Right ventricle myocardium inferior (tissue), 1 donor: ENCODE measurements at places on chromosomes 7 and 10. TPM values are rescaled to one million over a fixed set of nuclear protein-coding genes. Genes with fewer than 3 reads are reported as not detected.

DNA sequence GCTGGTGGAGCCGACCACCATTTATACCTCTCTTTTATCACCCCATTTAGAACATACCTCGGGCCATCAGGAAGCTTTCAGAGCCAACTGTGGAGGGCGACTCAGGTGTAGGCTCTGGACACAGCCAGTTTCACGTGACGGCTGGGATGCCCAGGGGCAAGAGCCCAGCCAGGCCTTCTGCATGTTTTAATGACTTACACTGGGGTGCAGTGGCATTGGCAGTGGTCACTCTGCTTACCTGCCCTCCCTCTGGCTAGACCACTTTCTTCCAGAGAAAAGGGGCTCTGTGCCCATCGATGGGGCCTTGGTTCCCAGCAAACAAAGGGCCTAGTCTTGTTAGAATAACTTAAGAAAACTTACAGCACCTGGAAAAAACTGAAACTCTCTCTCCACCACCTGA is 50.0 kb downstream of the PNLIPRP2 start:
- DNase-seq: peak; percentile 42

Gene ZNF488
- not detected for total RNA-seq

GRCh38 chr10:6719561-6719960 is 139.5 kb upstream of the PRKCQ start:
- no peak for DNase-seq

Gene STEAP1
- total RNA-seq: 1.4 TPM

- DNase-seq: no peak
Measured at GRCh38 chr10:62907470-62908212, 91.5 kb upstream of the EGR2 start.

- no peak for DNase-seq
Measured at GRCh38 chr7:6461946-6462550, 14.3 kb upstream of the DAGLB start.

DNA sequence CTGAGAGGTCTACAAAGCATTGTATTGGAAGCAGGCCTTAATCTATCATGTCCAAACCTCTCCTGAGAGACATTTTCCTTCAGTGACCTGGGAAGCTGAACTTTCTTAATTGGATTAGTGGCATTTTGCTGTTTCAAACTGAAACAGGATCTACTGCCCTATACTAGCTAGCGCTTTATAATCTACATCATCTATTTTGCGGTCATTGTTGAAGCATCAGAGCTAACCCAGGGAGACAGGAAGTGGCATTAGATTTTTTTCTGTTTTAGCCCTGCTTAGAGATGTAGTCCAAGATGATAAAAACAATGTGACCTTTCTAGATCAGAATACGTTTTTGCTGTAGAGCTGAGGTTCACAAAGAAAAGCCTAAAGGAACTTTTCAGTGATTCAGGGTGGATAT is 147.4 kb upstream of the AGR3 start:
- no peak for DNase-seq

DNA sequence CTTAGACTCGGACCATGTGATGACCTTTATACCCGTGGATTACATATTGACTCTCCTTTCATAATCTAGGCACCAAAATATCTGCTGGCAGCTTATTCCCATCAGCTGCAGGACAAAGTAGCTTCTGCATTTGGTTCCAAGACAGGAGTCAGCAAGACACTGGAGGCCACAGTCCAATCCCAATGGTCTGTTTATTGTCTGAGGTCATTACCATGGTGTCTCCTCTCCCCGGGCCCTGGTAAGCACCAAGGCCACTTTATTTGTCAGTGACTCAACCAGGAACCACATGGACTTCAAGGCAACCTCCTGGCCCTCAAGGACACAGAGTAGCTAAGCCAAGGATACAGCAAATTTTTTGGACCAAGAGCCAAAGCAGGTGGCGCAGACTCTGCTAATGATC is 36.1 kb downstream of the KCNMA1 start:
- DNase-seq: no peak

Gene GBF1
- 44.0 TPM for total RNA-seq

Gene TACC2
- 341 TPM for total RNA-seq

- no peak for DNase-seq
Measured at GRCh38 chr7:20327055-20327454, 3.6 kb upstream of the ITGB8 start.

Gene NPC1L1
- 0.05 TPM for total RNA-seq

Gene SUV39H2
- total RNA-seq: 4.9 TPM

GRCh38 chr10:133230387-133231195 is 574 bp downstream of the UTF1 start:
- no peak for DNase-seq

GRCh38 chr10:12186323-12186722 is 9.4 kb downstream of the NUDT5 start:
- DNase-seq: no peak

Gene CPA1
- not detected for total RNA-seq

- no peak for DNase-seq
Measured at GRCh38 chr10:97278491-97278989, 13.9 kb downstream of the ARHGAP19 start.

GRCh38 chr10:32234471-32234870 is 112.5 kb downstream of the EPC1 start:
- DNase-seq: no peak

DNA sequence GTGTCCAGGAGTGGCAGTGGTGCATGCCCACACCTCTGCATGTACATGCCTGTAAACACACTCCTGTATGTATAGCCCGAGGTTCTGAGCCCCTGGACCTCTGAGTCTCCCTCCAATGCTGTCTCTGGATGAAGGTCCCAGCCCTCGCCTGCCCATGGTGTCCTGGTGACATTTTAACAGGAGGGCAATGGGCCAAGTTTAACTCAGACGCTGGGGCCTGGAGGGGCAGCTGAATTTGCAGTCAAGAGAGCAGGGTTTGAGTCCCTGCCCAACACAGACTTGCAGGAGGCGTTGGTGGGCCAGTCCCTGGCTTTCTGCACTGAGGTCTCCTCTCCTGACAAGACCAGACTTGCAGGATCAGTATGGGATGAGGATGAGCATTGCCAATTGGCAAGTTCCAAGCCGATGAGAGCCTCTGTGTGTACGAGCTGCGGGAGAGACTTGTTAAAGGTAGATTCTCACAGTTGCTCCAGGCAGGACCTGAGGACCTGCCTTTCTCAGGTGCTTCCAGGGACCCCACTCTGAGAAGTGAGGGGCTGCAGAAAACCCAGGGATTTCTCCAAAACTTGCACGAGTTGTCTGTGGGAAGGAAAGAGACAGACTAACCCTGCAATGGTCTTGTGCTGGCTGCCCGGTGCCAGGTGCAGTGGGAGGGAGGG is 141.9 kb downstream of the ELFN1 start:
- no peak for DNase-seq

GRCh38 chr7:154212861-154213260 is 160.7 kb downstream of the DPP6 start:
- DNase-seq: no peak

- peak; percentile 79 for DNase-seq
Measured at GRCh38 chr7:128030654-128031611, at the start of gene LRRC4. Gene LRRC4, minus strand, starts transcription at chr7:128031437. Its CDS starts 797 bp downstream, at chr7:128030640.

Gene KCP
- total RNA-seq: 0.11 TPM

DNA sequence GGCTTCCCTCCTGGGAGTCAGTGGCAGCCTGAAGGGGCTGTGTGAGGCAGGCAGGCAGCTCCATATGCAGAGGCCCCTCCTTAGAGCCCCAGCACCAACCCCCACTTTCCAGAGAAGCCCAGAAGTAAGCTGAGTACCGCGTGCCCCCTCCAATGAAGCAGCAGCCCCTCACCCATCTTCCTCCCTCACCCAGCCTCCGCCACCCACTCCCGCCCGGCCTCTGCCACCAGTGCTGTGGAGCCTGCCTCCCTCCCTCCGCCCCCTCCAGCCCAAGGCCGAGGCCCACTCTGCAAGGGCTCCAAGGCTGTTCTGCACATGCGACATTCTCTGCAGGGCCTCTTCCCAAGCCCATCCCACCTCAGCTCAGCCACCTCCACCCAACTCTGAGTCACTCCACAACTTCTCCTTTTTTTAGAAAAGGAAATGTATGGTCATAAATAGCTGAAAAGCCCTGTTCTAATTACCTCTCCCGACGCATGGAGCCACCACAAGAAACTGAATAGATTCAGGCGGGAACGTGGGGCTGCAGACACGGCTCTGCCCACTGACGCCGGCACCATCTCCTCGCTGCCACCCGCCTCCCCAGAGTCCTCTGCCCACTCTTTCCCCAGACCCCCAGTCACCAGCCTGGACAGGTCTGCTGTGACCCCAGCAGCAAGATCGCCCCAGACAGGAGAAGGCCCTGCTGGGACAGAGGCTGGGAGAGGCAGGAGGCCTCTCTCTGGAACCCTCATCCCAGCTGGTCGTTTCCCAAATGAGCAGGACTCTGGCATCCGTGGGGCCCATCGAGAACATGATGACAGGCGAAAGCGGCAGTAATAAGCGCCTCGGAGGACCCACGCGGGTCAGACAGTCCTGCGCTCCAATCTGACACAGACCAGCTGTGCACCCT is 213.9 kb downstream of the MAD1L1 start:
- DNase-seq: peak; percentile 77

Gene ITGB8
- total RNA-seq: 2.5 TPM

- DNase-seq: no peak
Measured at GRCh38 chr10:94546049-94546900, 687 bp downstream of the HELLS start.

GRCh38 chr10:65570143-65571010 is 1355.5 kb upstream of the LRRTM3 start:
- peak; percentile 63 for DNase-seq

GRCh38 chr10:131242007-131242406 is 69.5 kb downstream of the TCERG1L start:
- DNase-seq: no peak

Gene UPK3B
- total RNA-seq: 0.54 TPM

Gene ENTPD1
- 6.3 TPM for total RNA-seq

Gene SFTPA1
- 0.24 TPM for total RNA-seq

Gene RNLS
- 20.6 TPM for total RNA-seq

GRCh38 chr7:23356168-23356567 is 57.0 kb downstream of the MALSU1 start:
- no peak for DNase-seq

GRCh38 chr10:79409726-79410085 is 35.7 kb downstream of the ZCCHC24 start:
- peak; percentile 64 for DNase-seq

Gene GIMAP5
- total RNA-seq: 9.0 TPM

DNA sequence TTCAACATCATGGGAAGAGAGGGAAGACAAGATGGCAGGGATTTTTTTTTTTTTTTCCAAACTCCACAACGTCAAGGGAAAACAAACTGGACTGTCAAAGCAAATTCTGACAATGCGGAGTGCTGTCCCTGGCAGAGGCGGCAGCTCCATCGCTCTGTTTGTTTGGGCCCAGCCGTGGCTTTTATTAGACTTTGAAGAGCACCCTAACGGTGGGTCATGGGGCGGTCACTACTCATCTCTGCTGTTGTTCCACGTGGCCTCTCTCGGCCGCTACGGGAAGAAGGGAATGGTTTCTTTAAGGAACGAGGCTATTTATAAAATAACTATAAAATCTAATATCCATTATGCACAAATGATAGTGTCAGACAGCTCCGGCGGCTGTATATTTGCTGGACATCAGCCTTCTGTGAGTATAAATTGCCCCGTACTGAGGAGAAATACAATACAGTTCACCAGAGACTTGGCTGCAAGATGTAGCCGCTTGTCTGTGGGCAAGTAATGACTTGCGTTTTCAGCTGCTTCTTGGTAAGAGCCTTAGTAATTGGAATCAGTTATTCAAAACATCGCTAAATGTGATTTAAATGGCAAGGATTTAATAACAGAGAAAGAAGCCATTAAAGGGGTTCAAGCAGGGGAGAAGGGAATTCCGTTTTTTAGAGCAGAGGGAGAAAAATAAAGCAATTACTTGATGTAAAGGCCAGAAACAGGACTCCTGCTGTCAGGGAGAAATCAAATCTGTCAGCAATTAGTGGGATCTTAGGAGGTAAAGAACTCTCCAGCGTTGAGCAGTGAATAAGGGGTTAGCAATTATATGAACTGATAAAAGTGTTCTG is 61.7 kb upstream of the RAB11FIP2 start:
- DNase-seq: no peak

DNA sequence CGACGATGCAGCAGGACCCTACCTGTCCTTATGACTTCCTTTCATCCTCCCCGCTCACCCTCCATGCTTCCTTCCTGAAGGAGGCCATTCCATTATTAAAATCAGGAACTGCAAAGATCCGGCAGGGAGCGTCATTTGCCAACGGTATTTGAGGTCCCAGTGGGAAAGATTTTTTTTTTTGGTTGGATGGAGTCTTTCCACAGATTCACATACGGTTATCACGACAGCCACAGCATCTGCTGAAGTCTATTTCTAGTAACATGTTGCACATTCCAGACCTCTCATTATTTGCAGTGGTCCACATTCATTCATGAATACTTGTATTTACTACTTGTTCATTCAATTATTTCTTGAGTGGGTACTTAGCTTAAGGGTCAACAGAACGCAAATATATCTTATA is 94.7 kb upstream of the LYZL2 start:
- DNase-seq: no peak

DNA sequence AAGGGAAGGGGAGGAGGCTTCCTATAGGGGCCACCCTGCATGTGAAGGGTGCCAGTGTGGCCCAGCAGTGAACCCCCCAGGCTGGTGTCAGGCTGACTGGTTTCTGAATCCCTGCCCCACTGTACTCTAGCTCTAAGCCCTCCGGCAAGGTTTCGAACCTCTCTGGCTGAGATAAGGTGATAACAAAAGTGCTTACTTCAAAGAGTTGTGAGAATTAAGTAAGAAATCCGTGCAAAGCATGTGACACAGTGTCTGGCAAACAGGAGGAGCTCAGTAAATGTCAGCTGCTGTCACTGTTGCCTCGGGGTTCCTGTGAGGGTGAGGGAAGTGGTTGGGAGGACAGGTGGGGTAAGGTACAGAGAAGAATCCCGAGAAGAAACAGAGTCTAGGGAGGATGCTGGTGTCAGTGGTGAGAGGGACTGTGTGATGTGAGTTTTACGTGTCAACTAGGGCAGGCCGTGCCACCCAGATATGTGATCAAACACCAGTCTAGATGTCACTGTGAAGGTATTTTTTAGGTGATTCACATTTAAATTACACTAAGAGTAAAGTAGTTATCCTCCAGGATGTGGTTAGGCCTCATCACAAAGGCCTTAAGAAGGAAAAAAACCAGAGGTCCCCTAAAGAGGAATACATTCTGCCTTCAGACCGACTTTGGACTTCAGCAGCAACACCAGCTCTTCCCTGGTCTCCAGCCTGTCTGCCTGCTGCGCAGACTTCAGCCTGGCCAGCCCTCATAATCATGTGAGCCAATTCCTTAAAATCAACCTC is 64.4 kb downstream of the BPGM start:
- no peak for DNase-seq

GRCh38 chr10:96511044-96511945 is 2.4 kb downstream of the TLL2 start:
- DNase-seq: no peak

Gene OR6V1
- not detected for total RNA-seq

- DNase-seq: no peak
Measured at GRCh38 chr7:11294965-11295364, 321.3 kb downstream of the PHF14 start.

DNA sequence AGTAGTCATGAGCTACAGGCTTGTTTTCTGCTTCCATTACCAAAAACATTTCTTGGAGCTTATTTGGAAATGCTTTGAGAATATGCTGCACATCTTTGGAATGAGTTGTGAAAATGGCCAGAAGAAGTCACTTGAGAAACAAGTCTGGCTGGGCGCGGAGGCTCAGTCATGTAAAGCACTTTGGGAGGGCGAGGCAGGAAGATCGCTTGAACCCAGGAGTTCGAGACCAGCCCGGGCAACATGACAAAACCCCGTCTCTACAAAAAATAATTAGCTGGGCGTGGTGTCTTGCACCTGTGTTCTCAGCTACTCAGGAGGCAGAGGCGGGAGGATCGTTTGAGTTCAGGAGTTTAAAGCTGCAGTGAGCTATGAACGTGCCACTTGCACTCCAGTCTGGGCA is 882 bp upstream of the CHCHD1 start:
- DNase-seq: no peak

GRCh38 chr7:47803846-47804245 is 144.4 kb downstream of the PKD1L1 start:
- no peak for DNase-seq
